Effector CD8-positive, alpha-beta T cell (primary cell): ENCODE measurements at places on chromosomes 2 and 18.

- DNase-seq = no peak
These were observed 786.2 kb upstream of the FANCL start for GRCh38 chr2:59027320-59027719.

GRCh38 chr2:42971947-42972736 is 179.8 kb upstream of the HAAO start:
- DNase-seq = no peak

DNA sequence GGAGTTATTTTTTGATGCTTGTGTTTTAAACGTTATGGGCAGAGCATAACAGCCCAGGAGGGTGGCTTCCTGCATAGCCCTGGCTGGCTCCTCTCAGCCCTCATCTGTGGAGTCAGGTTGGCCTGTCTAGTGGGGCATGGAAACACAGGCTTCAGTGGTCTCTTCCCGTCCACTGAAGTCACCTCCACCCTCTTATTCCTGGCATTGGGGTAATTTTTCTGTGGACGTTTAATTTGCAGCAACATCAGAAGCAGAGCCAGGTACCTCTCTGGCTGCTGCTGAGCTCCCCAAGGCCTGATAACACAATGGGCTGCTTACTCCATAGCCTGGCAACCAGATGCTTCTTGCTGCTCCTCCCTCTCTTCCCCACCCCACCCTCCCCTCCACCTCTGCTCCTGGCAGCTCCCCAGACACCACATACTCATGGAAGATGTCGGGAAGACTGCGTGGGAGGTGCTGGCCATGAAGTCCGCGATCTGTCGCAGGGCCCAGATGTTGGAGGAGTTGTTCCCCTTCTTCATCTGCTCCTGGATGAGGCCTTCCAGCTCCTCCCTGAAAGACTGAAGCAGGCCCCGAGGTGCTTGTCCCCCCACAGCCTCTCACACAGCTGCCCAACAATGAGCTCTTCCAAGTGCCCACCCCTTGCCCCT is 64.0 kb downstream of the ADD2 start:
- no peak for DNase-seq

GRCh38 chr18:27724362-27724761 is 452.6 kb downstream of the CDH2 start:
- no peak for DNase-seq

DNA sequence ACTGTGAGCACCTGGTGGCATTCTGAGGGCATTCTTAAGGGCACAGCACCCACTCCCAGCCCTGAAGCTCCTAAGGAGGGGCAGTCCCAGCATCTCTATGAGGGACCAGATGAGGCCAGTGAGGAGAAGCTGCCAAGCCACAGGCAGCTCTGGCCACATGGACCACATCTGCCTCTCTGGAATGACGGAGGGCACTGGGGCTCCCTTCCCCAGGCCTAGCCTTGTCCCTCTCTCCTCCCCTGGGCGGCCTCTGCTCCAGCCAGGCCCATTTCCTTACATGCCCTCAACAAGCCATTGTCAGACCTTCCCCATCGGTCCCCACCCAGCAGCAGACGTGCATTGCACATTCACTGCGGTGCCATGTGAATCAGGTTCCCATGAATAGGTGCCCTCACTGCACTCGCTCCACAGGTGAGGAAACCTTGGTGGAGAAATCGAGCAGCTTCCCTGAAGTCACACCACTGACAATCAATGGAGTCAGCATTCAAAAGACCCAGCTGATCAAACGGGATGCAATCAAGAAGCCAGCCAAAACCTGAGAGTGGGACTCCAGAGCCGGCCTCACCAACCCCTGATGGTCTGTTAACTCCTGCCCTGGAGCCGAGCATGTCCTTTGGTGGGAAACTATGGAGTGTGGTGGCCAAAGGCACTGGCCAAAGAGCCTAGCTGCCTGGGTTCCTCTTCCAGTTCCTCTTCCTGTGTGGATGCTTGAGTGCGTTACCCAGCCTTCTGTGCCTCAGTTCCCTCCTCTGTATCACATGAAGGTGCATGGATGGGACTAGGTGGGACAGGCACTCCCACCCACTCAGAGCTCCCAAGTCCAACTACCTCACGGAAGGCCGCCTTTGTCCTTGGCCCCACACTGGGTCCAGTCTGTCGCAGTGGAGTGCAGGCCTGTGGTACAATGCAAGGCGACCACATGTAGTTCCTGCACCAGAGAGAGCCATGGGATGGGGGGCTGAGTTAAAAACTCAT is 147.3 kb downstream of the ZFP36L2 start:
- DNase-seq = no peak
